ENCODE measurements at places on chromosomes 6 and 20.

- DNase-seq = peak; percentile 59
Measured at GRCh38 chr6:20291764-20292580, 79.7 kb upstream of the MBOAT1 start.

DNA sequence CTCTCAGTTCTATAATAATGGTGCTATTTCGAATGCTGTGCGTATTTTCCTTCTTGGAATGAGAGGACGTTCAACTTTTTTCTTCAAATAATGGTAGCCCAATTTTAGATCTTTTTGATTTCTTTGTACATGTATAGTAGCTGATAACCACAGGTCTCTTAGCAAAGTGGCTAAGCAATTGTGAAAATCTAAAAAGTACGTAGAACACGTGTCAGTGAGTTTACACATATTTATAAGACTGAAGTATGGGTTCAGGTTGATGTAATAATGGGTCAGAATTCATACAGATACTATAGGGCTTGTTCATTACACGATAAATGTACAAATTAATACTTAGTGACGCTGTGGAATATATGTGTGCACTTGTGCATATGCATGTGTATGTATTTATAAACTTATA lies 1.3 kb downstream of the SMIM13 start:
- DNase-seq = no peak

DNA sequence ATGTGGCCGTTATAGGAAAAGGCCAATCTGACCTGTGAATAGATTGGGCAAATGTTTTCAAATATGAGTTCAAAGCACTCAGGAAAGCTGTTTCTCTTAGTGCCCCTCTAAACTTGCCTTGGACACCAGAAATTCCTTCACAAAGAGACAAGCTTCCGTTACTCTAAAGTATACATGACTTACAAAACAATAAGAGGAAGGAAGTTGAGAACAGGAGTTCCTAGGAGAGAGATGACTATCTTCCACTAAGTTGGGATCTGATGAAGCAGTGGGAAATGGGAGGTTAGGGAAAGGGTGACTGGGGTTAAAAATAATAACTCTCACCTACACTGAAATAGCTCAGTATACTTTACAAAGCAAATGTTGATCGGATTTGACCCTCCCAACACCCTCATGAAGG lies 50.0 kb downstream of the ISM1 start:
- DNase-seq = no peak

GRCh38 chr6:163180874-163181541 lies 233.5 kb upstream of the QKI start:
- DNase-seq = peak; percentile 89

GRCh38 chr6:17505062-17505476 lies 95.0 kb upstream of the FAM8A1 start:
- DNase-seq = no peak

GRCh38 chr6:136792410-136793262 lies at the start of gene MAP3K5:
Gene MAP3K5, minus strand, starts transcription at chr6:136792477. Its CDS starts 320 bp downstream, at chr6:136792157.
- DNase-seq = peak; percentile 94

DNA sequence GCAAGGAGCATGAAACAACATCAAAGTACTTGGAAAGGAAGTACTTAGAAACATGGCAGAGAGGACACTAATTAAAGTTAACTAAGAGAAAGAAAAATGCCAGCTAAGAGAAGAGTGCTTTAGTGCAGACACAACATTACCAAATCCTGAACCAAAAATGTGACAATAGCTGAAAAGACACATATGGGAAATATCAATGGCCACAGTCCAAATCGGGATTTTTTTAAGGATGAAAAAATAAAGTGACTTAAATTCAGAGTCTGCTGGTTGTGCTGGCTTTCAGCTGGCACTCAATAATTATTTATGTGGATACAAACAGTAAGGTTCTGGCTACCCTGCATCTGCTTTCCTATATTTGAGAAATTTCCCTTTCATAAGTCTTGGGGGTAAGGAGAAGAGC lies 12.6 kb upstream of the DST start:
- no peak for DNase-seq

DNA sequence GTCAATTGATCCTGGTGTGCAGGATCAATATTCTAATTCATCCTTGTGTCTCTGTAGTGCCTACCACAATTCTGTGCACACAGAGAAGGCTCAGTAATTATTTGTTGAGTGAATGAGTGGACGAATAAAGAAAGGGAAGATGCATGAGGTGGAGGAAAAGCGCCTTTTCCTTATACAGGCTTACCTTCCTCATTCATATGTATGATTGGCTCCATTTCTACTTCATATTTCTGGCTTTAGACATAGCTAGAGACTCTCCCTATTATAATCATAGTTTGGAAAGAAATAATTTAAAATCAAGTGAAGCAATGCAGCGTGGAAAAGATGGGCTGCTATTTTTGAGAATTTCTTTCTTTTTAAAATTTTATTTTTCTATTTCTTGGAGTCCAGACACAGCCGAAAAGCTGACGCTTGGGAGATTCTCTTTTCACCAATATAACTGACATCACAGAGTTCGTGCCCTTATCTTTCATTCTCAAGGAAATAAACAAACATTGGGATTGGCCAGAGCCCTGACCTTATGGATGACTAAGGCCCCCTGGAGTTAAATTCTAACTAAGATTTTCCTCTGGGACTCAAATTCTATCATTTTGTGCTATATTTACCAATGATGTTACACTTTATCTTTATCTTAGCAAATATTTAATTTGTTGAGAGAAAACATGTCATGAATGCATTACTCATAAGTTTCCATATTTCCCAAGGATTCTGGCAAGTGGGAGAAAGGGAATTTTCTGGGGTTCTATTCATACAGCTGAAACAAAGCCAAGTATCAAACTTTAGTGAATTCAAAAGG lies 48.1 kb downstream of the PRL start:
- no peak for DNase-seq

GRCh38 chr6:83215131-83216047 lies 22.2 kb downstream of the RWDD2A start:
- DNase-seq = peak; percentile 25

DNA sequence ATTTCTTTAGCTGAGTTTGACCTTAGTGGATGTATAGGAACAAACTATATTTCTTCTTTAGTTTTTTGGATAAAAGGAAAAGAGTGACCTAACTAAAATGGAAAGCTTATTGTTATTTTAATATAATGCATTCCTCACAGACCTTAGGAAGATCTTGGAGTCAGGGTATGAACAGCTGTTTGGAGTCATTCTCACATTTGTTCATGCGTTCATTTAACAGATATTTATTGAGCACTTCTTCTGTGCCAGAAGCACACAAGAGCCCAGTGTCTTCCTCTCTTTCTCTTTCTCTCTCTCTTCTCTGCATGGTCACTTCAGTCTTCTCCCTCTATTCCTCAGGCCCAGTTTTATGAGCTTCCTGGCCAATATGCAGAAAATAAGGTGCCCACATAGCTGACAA lies 744.0 kb upstream of the MAP3K7 start:
- no peak for DNase-seq

DNA sequence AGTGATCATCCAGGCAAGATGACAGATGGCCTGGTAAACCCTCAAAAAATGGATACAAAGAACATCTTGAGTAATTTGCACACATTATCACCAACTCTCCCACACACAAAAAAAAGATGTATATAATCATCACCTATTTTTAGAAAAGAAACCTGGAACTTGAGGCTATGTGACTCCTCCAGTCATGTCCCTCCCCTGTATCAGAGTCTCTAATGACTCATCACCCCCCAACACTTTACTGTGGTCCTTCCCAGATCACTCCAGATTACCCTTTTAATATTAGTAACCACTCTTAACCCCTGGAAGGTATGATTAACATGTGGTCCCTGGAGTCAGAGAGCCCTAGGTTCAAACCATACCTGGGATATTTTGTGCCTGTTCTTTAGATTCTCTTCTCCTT lies 144.8 kb downstream of the ZNF217 start:
- DNase-seq = no peak

GRCh38 chr6:85451565-85452306 lies 1.9 kb downstream of the NT5E start:
- DNase-seq = no peak

Data from right lobe of liver (tissue), 6 donors.